ENCODE measurements at places on chromosomes 12 and 14. TPM values are rescaled to one million over a fixed set of nuclear protein-coding genes. Genes with fewer than 3 reads are reported as not detected.

GRCh38 chr12:53499266-53500141 lies at the start of gene MAP3K12:
Gene MAP3K12, minus strand, starts transcription at chr12:53499458. Its CDS starts 12,067 bp downstream, at chr12:53487391.
- H3K4me1 ChIP-seq = peaks cover 44% of the 10 kb centered on the region
- no peaks in the 10 kb centered on the region for H3K27me3 ChIP-seq
- H3K27ac ChIP-seq = peak within 1 kb of the TSS; percentile 96
- H3K36me3 ChIP-seq = peaks cover under 1% of the 10 kb centered on the region
- no peak for DNase-seq

GRCh38 chr12:13022851-13023271 lies 21.3 kb upstream of the FAM234B start:
- peaks cover 16% of the 10 kb centered on the region for H3K27me3 ChIP-seq
- no peaks in the 10 kb centered on the region for H3K36me3 ChIP-seq
- H3K4me1 ChIP-seq = peaks cover 9% of the 10 kb centered on the region
- H3K27ac ChIP-seq = no peak overlapping the region

DNA sequence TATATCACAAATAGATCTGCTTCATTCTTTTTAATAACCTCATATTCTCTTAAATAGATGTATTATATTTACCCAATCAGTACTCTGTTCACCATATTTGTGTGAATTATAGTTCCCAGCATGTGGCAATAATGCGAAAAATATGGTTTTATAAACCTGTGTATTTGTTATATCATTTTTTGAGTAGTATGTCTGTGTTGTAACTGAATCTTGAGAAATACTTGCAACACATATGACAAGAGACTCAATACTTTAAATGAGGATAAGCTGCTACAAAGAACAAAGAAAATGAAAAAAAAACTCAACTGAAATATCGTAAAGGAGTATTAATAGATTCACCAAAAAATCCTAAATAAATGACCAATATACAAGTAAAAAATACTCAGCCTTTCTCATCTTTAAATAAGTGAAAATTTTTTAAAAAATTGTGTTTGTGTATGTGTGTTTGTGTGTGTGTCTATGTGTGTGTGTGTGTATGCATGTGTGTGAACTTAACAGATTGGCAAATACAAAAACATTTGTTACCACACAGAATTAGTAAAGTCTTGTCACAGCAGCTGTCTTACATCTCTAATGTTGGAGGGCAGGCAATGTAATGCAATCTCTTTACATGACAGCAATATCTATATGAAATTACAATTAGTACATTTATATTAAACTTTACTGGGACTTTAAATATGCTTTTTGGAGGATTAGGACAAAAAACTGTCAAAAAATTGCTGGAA lies 441.9 kb upstream of the MGAT4C start:
- H3K27ac ChIP-seq = no peak overlapping the region
- DNase-seq = no peak
- peak overlapping the region; percentile 21 for H3K4me3 ChIP-seq
- peaks cover 17% of the 10 kb centered on the region for H3K4me1 ChIP-seq

The BDKRB2 gene
- total RNA-seq = 0.40 TPM

DNA sequence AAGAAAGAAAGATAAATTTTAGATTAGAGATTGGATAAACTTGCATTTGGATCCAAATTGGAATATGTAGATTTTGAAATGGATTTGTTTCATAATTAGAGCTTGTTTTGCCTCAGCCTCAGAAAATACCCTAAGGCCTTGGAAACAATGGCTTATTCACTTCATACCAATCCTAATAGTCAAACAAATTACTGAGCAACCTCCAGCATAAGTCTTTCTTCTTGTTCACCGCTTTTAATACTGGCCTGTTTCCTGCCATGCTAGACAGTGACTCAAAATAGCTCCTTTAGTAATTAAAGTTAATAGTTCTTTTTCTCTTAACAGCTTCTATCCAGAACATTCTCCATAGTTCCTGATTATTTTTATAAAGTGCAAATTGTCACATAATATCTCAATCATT lies 110.9 kb upstream of the DNM1L start:
- DNase-seq = no peak
- H3K4me3 ChIP-seq = no peak overlapping the region
- peaks cover 3% of the 10 kb centered on the region for H3K36me3 ChIP-seq
- no peaks in the 10 kb centered on the region for H3K27me3 ChIP-seq
- H3K27ac ChIP-seq = peak overlapping the region; percentile 68

DNA sequence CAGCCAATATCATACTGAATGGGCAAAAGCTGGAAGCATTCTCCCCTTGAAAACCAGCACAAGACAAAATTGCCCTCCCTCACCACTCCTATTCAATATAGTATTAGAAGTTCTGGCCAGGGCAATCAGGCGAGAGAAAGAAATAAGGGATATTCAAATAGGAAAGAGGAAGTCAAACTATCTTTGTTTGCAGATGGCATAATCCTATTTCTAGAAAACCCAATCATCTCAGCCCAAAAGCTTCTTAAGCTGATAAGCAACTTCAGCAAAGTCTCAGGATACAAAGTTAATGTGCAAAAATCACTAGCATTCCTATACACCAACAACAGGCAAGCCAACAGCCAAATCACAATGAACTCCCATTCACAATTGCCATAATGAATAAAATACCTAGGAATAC lies 21.0 kb upstream of the ANP32D start:
- no peak overlapping the region for H3K27ac ChIP-seq
- peaks cover 3% of the 10 kb centered on the region for H3K27me3 ChIP-seq
- H3K4me1 ChIP-seq = no peaks in the 10 kb centered on the region

GRCh38 chr14:53531156-53531555 lies 378.0 kb upstream of the DDHD1 start:
- no peaks in the 10 kb centered on the region for H3K27me3 ChIP-seq
- H3K27ac ChIP-seq = no peak overlapping the region
- H3K4me1 ChIP-seq = peaks cover 2% of the 10 kb centered on the region

- no peak overlapping the region for H3K27ac ChIP-seq
- H3K36me3 ChIP-seq = no peaks in the 10 kb centered on the region
- H3K27me3 ChIP-seq = peaks cover 31% of the 10 kb centered on the region
These were observed 6.9 kb downstream of the LRCOL1 start for GRCh38 chr12:132603240-132604150.

- H3K36me3 ChIP-seq = peaks cover 3% of the 10 kb centered on the region
- peak overlapping the region; percentile 61 for H3K4me3 ChIP-seq
- H3K27me3 ChIP-seq = no peaks in the 10 kb centered on the region
- H3K27ac ChIP-seq = peak overlapping the region; percentile 92
- DNase-seq = no peak
These were observed 13.7 kb downstream of the POMT2 start for GRCh38 chr14:77306851-77307496.

DNA sequence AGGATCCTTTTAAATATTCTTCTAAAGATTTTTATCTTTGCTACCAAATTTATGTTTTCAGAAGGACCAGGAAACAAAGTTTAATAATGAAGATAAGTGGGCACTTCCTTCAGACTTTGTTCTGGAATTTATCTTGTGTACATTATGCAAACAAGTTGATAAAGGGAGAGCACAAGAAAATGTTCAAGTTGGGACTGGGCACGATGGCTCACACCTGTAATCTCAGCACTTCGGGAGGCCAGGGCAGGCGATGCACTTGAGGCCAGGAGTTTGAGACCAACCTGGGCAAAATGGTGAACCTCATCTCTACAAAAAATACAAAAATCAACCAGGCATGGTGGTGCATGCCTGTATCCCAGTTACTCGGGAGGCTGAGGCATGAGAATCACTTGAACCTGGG lies 4.6 kb downstream of the PLBD1 start:
- DNase-seq = no peak
- peaks cover 11% of the 10 kb centered on the region for H3K27me3 ChIP-seq
- H3K27ac ChIP-seq = no peak overlapping the region
- H3K36me3 ChIP-seq = no peaks in the 10 kb centered on the region
- peaks cover 1% of the 10 kb centered on the region for H3K4me1 ChIP-seq
- H3K4me3 ChIP-seq = no peak overlapping the region

- no peak for DNase-seq
- peak overlapping the region; percentile 72 for H3K4me3 ChIP-seq
- no peaks in the 10 kb centered on the region for H3K27me3 ChIP-seq
- H3K27ac ChIP-seq = peak overlapping the region; percentile 88
- peaks cover 45% of the 10 kb centered on the region for H3K4me1 ChIP-seq
These were observed 507 bp upstream of the CD9 start for GRCh38 chr12:6199531-6200255.

GRCh38 chr14:55599250-55599879 lies 19.4 kb downstream of the KTN1 start:
- H3K27me3 ChIP-seq = no peaks in the 10 kb centered on the region
- no peak overlapping the region for H3K27ac ChIP-seq
- peaks cover 14% of the 10 kb centered on the region for H3K36me3 ChIP-seq
- no peak for DNase-seq
- peaks cover 45% of the 10 kb centered on the region for H3K4me1 ChIP-seq

The KRT71 gene
- not detected for total RNA-seq

DNA sequence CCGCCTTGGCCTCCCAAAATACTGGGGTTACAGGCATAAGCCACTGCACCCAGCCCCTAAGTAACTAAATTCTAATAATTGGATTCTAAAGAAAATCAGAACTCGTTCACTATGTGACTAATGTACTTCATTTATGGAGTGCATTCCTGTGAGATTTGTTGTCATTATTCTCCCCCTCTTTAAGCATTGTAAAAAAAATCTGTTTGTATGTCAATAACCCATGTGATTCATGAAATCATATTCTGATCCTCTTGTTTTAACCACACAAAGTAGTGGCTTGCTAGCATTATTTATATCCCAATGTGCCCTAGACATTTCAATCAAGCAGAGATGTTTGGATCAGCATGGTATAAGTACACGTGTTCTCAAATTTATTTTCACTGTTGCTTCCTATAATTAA lies 78.2 kb upstream of the OSBPL8 start:
- H3K4me1 ChIP-seq = no peaks in the 10 kb centered on the region
- no peak for DNase-seq
- no peaks in the 10 kb centered on the region for H3K27me3 ChIP-seq
- H3K36me3 ChIP-seq = no peaks in the 10 kb centered on the region
- no peak overlapping the region for H3K27ac ChIP-seq
- no peak overlapping the region for H3K4me3 ChIP-seq
